AML-193 (cell line): ENCODE measurements at places on chromosomes 7 and 10.
A peak's percentile ranks its signal among the peaks of the same experiment; 100 is the strongest.

GRCh38 chr10:12088919-12089318 lies 20.2 kb downstream of the DHTKD1 start:
- DNase-seq: no peak

DNA sequence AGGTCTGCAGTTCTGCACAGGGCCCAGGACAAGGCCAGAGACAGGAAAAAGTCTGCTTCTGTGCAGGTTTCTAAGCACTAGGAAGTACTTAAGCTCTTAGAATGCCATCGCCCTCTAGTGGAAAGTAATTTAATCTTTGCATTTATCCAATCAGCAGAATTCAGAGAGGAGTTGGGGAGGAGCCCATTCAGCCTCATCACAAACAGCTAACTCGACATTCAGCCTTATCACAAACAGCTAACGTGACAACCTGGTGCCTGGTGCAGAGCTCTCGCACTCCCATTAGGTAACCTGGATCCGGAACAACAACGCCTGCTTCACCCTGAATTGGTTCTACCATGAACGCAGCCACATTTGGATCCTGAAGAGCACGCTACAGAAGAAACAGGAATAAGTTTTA lies 15.2 kb downstream of the OAT start:
- DNase-seq: peak; percentile 89

GRCh38 chr7:31175672-31176071 lies 123.6 kb downstream of the ADCYAP1R1 start:
- DNase-seq: no peak

- no peak for DNase-seq
Observed at GRCh38 chr7:12518920-12519681, 51.4 kb upstream of the SCIN start.

DNA sequence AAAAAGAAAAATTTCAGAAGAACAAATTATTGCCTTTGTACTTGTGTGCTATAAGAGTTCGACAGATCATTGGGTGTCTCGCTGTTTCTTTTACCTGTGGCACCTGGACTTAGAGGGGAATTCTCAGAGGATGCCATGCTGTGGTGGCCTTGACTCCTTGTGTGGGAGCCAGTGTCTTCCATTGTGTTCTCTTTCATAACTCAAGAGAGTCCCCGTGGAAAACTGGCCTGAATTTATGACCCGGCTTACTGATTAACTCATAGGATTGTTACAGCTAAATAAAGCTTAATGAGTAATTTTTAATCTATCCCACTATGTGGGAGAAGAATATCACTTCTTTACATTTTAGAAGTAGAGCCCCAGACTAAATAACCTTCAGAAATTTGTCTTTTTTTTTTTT lies 54.5 kb downstream of the UBE3C start:
- no peak for DNase-seq

GRCh38 chr10:86246279-86246940 lies 120.2 kb downstream of the GRID1 start:
- DNase-seq: no peak

- no peak for DNase-seq
Observed at GRCh38 chr10:23173214-23174073, 18.7 kb upstream of the PTF1A start.

DNA sequence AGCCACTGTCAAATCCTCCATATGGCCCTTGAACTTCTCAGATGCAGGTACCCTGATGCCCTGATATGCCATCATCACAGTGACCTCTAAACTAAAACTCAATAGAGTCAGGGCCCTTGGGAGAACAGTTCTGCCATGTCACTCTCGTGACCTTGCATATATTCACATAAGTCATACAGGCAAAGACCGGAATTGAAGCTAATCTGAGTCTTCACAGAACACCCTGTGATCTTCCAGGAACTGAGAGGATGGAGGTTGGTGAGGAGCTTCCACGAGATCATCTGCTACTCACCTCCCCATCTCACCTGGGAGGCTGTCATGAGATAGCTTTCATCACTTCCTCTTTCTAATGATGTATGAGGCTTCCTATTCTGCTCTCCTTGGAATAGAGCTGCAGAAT lies 228.7 kb upstream of the CCDC6 start:
- DNase-seq: no peak

DNA sequence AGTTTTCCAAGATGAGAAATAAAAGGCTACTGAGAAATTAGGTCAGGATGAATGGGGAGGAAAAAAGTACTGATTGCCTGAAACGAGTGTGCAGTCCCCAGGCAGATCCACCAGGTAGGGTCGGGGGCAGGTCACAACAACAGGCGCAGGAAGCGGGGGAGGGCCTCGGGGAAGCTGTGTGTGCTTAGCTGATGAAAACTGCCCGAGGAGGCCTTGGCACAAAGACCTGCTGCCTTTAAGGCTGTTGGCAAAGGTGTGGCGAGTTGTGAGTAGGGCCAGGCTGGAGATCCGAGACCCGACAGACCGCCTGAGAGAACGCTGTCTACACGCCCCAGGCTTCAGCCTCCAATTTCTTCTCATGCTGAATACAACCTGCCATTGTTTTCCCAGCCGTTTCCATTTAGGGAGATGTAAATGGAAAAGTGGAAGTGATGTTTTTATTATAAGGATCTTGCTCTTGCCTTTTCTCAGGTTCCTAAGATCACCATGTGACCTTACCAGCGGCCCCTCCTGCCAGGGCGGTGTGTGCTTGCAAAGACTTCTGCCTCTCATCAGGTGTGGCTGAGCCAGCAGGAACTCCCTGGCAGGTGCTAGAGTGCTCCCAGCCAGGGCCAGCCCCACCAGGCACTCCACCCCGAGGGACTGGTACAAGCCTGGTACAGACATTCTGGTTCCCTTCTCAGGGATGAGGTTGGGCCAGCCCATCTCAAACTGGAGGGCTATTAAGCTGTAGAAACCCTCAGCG lies 60.8 kb downstream of the DLG5 start:
- no peak for DNase-seq

DNA sequence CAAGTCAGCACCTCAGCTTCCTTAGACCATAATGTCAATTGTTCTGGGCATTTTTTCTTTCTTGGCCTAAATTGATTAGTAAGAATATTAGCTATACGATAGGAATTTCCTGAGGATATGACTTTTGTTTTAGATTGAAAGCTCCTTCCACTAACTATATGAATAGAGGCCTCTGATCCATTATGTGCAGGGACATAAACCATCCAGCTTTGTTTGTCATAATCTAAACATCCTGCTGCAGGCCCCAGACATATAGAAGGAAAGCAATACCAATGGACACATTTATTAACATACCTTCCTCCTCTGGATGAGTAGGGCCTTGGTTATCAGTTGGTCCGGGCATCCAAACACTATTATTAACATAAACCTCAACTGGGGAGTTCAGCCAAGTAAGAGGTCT lies 4.3 kb upstream of the GIMAP4 start:
- DNase-seq: no peak

DNA sequence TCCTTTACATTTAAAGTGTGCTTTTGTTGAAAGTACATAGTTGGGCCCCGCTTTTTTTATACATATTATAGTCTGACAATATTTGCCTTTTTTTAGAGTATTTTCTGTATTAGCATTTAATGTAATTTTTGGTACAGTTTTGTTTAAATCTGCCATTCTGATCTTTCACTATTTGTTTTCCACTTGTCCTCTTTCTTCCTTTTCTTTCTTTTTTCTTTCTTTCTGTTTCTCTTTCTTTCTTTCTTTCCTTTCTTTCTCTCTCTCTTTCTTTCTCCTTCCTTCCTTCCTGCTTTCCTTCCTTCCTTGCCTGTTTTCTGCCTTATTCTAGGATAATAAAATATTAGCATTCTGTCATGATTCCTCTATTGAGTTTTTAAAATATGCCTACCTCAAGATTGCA lies 9.5 kb downstream of the LIPK start:
- no peak for DNase-seq

DNA sequence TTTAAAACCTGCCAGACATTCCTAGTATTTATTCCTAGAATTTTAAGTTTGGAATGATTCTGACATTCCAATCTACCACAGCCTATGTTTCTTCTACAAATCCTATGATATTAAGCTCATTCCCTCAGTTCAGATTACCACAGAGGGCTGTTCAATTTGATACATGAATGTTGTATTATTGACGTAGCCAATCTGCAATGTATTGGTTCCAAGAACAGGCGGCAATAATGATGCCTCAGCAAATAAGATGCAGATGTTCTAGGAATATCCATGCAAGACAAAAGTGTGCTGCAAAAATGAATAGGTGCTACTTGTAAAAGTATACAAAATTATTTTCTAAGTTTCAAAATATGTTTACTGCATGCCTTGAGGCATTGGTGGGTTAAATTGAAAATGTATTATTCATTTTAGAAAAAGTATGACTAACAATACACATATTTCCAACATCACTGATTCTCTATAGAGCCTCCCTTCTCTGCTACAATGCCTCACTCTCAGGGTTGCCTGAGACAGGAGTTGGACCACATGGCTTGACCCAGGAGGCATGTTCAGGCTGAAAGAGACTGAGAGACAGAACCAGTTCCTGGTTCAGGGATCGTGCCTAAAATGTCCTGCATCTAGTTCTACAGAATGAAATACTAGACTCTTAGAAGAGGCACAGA lies 94.1 kb upstream of the CREB5 start:
- DNase-seq: no peak

DNA sequence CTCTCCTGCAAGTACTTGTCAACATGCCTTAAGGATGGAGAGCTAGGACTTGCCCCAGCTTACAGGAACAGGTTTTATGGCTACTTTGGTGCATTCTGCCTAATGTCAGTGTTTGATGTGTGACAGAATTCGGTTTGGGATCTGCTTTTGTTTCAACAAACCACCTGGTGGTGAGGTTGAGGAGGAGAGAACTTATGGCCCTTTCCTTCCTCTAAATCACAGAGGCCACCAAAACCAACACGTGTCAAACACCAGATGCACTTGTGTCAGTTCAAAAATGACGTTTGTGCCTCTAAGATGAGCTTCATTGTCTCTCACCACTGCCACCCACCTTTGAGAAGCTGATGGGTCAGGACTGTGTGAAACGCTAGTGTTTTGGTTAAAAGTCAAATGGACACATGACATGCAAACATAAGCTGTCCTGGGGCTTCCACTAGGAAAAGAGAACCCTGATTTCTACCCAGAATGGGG lies 83.9 kb downstream of the OSBPL3 start:
- no peak for DNase-seq

GRCh38 chr7:85882335-85882734 lies 695.5 kb upstream of the SEMA3D start:
- DNase-seq: no peak

DNA sequence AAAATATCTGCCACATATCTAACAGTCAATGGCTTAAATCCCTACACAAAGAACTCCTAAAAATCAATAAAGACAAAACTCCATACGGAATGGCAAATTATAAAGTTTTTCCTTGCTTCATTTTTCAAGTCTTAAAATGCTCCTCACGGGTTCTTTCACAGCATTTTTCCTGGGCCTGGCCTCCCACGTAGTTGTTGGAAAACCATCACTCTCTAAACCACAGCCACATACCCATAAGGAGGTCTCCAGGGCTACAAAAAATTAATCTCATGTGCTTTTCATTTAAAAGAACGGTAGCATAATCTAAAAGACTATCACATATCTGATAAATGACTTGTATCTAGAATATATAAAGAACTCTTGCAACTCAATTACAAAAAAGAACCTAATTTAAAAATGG lies 2.9 kb downstream of the COA1 start:
- DNase-seq: no peak

- DNase-seq: no peak
Observed at GRCh38 chr10:8133146-8133545, 78.7 kb downstream of the GATA3 start.

DNA sequence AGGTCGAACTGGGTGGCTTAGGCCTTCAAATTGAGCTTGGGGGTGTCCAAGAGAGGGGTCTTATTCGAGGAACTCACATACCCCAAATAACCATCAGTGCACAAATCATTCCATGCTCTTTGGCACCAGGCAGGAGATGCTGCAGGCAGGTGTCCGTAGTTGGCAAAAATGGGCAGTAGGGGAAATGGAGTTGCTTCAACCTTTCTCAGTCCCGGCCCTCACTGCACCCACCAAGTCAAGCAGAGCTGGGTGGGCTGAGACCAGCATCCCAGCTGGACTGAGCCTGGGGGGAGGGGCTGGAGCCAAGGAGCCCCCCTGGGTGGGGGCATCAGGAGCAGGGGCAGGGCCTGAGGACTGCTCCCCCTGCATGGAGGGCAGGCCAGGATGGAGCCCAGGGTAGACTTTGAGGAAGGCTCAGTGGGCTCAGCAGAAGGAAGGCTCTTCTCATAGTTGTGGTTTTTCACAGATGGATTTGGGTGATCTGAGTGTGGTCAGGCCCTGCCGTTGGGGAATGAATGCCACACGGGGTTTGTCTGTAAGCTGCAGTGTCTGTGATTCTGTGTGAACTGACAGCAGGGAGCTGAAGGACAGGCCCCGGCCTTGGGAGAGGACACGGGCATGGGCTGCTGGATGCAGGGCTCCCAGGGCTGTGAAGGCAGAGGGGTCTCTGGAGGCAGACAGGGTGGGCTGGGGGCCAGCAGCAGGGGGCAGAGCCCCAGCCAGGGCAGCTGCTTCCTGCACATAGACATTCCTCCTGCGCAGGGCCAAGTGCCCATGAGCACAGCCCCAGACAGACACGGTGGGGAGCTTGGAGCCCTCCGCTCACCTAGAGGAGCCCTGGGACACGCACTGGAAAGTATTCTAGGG lies 144.5 kb downstream of the ADCY1 start:
- no peak for DNase-seq

DNA sequence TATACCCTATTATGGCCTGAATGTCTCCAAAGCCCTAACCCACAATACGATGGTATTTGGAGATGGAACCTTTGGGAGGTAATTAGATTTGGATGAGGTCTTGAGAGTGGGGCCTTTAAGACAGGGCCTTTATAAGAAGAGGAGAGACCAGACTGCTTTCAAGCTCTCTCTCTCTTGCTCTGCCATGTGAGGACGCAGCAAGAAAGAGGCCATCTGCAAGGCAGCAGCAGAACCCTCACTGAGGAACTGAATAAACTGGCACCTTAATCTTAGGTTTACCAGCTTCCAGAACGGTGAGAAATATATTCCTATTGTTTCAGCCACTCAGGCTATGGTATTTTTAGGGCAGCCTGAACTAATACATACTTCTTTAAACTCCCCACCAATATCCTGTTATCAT lies 2.0 kb upstream of the GNAI1 start:
- DNase-seq: no peak

DNA sequence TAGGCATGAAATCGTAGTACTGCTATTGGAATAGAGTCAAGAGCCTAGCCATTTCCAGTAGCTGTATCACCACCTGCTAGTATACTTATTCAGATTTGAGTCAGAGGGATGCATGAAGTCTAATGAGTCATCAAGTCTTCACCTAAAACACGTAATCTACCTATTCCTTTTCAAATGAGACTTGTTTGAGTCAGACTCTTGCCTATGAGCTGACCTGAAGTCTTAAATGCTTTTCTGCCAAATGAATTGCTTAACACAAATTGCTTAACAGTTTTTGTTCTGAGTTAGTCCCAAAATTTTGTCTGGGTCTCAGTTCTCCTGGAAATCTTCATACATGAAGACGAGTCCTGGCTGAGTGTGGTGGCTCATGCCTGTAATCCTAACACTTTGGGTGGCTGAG lies 165.2 kb downstream of the GNAT3 start:
- no peak for DNase-seq
